ENCODE measurements at places on chromosomes 7 and 10.

GRCh38 chr10:44965651-44966097 is 6.1 kb downstream of the RASSF4 start:
- no peak for DNase-seq

GRCh38 chr10:68171539-68172080 is 60.3 kb downstream of the ATOH7 start:
- DNase-seq: no peak

- no peak for DNase-seq
These were observed 164.5 kb upstream of the NPVF start for GRCh38 chr7:25392588-25393338.

DNA sequence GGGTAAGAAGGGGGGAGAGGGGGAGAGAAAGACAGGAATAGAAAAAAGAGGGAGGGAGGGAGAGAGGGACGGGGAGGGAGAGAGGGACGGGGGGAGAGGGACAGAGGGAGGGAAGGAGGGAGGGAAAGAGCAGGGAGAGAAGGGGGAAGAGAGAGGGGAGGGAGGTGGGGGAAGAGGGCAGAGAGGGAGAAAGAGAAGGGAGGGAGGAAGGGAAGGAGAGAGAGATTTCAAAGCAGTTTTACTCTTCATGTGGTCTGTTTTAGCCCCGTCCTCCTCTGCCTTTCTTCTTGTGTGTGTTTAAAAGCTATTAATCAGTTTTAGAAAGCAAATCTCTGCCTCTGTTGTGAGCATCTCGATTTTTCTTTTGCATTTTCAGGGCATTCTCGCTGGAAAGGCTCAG is 237.0 kb downstream of the WDR37 start:
- DNase-seq: no peak

GRCh38 chr7:70700055-70700940 is 431.6 kb upstream of the GALNT17 start:
- DNase-seq: no peak

DNA sequence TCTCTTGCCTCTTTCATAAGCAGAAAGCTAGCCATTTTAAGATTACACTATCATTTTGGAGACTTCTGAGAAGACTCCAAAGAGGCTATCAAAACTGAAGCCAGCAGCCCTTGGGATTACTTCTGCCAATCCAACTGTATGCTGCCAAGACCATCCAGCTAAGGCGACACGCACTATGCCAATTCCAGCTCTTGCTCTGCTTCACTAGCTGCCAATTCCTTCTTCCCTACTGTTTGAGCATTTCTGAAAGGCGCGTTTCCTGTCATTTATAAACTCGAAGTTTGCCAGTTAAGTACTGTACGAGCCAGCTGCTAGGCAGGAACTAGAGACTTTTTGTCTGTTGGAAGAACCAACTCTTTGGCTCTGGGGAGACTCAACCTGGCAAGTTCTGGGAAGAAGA is 36.5 kb downstream of the MALSU1 start:
- no peak for DNase-seq

- no peak for DNase-seq
These were observed 1078.0 kb downstream of the LRMDA start for GRCh38 chr10:76509446-76509845.

DNA sequence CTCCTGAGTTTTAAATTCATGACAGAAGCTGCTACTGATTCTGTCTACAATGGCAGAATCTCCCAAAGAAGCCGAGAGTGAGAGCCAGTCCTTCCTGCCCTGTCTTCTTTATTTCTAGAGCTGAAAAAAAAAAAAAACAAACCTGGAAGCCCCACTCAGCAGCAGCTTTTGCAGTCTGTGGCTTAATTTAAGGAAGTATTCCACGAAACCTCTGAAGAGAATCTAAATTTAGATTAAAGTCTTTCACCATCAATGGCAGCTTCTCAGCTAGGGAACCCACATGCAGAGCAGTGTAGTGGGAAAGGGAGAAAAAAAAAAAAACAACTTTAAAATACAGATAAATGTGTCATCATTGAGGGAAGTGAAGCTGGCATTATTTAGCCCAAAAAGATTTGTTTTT is 23.4 kb downstream of the SMURF1 start:
- DNase-seq: no peak

- DNase-seq: no peak
These were observed 109.2 kb downstream of the PPP1R3A start for GRCh38 chr7:113809581-113809980.

DNA sequence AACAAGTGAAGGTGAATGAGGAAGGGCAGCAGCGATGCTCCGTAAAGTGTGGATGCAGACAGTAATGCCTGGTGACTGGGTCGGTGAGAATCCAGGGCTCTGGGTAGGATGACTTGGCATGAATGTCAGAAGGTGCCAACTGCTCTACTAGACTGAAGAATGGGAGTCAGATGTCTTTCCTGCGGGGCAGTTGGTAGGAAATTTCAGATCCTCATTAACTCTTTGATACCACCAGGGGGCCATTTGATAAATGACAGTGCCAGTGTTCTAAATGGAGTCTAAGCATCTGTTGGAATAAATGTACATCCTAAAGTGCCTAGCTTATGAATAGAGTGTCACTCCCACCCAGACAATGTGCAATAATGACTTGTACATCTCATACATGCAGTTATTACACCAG is 462.0 kb downstream of the GRM8 start:
- no peak for DNase-seq

GRCh38 chr7:74656441-74656836 is 1.1 kb upstream of the GTF2I start:
- DNase-seq: peak; percentile 25

DNA sequence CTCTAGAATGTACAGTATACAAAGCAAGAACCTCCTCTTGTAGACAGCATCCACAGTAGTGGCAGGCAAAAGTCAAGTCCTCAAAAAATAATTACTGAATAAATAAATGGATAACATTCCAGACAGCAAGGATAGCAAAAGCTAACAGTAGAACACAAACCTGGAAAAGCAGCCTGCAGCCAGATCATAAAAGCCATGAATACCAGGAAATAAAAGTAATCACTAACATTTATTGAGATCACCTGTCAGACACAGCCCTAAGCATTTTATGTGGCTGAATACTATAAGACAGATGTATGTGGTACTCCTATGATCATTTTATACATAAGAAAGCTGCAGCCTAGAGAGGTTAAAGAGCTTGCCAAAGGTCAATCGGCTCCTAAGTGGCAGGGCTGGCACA is 34.0 kb downstream of the CUL2 start:
- no peak for DNase-seq

DNA sequence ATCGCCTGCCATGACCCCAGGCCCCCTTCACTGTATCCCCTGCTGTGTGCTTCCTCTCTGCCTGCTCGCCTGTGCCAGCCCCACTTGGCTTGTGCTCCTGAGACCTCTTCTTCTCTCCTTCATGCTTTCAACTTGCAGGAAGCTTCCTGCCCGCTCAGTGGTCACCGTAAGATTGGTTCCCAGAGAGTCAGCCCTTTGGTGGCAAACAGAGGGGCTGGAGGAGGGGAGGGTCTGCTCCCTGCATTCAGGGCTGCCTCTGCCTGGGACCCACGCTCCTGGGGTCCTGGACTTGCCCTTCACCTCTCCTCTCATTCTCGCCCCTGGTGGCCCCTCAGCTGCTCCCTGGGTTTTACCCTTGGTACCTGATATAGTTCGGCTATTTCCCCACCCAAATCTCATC is 45.8 kb upstream of the ZNF32 start:
- no peak for DNase-seq

GRCh38 chr7:91193141-91193540 is 71.1 kb upstream of the FZD1 start:
- DNase-seq: no peak

- DNase-seq: no peak
These were observed 373.6 kb downstream of the CDC14C start for GRCh38 chr7:49297958-49298357.

- no peak for DNase-seq
These were observed 309.3 kb downstream of the KCNMA1 start for GRCh38 chr10:77328272-77328816.

DNA sequence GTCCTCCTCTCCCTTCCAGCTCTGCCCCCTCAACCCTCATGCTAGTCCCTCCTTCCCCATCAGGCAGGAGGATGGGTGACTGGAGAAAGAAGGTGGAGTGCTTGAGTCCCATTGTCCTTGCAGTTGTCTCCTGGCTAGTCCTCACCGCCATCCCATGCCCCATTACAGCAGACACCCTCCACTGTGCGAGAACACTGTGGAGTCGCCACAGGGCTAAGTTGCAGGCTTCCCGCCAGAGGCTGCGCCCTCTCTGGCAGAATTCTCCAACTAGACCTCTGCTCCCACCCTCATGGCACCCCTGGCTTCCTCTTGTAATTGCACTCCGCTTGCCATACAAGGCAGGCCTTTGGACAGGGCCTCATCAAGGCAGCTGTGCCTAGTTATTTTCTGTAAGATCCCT is 3.1 kb downstream of the GIMAP2 start:
- DNase-seq: no peak

DNA sequence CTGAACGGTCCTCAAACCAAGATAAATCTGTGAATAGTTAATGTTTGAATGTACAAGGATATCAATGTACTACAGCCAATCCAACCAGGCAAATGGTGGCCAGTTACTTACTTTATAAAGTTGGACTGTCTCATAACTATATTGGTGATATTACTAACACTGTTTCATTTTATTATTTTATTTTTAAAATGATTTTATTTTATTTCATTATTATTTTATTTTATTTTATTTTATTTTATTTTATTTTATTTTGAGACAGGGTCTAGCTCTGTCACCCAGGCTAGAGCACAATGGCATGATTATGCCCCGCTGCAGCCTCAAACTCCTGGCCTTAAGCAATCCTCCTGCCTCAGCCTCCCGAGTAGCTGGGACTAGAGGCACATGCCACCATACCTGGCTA is 6.8 kb downstream of the IL15RA start:
- DNase-seq: no peak

All from activated B cell treated with CpG ODN at 0.5 μM for 24 hours (primary cell).